ENCODE measurements at places on chromosomes 2 and 18.

DNA sequence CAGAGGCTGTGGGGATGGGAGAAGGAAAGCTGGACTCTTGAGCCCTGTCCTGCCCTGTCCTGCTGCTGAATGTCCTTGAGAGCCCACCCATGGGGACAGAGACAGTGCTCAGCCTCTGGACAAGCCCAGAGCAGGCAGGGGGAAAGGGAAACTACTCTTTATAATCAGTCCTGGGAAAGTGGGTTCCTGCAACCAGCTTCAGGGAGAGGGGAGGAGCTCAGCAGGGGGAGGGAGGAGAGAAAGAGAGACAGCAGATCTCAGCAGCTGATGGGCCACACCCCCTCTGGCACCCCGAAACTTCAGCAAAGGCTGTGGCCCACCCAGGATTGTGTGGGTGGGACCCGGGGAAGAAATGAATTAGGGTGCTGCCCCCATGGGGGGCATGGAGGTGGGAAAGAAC lies 11.6 kb downstream of the ECEL1 start:
- no peak for DNase-seq

DNA sequence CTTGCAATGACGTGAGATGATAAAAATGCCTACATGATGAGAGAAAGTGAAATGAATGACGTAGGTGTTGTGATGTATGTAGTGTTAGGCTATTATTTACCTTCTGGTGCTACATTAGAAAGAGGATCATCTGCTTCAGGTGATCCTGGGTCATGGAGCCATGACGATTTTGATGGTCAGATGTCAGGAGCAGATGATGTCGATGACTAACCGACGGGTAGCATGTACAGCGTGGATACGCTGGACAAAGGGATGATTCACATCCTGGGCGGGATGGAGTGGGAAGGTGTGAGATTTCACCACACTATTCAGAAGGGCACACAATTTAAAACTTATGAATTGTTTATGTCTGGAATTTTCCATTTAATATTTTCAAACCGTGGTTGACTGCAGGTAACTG lies 43.5 kb upstream of the ACVR1C start:
- DNase-seq = no peak

GRCh38 chr2:26168785-26169184 lies 4.1 kb upstream of the GAREM2 start:
- no peak for DNase-seq

DNA sequence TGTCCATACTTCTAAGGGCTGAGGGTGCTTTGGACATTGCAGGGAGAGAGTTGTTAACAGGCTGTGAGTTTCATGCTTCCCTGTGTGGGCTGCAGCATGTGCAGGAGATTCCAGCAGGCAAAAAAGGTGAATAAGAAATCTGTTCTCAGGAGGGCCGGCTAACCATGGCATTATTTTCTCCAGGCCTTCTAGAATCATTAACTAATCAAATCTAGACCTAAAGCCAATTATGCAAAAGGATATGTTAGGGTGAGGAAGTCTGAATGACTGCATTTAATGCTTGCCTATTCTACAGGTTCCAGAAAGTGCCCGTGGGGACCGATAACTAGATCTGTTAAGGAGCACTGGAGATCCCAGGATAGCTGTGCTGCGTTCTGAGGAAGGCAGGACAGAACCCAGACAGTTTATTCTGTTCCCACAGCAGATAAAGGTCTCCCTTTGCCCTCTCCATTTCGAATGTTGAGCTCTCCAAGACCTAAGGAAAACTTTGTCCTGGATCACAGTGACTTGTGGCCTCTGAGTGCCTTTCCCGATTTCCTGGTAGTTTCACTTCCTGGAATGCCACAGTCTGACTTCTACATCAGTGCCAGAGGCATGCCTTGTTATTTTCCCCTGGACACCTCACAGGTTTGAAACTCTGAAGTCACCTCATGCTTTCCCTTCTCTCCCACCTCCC lies 50.0 kb upstream of the ZFP36L2 start:
- DNase-seq = no peak

DNA sequence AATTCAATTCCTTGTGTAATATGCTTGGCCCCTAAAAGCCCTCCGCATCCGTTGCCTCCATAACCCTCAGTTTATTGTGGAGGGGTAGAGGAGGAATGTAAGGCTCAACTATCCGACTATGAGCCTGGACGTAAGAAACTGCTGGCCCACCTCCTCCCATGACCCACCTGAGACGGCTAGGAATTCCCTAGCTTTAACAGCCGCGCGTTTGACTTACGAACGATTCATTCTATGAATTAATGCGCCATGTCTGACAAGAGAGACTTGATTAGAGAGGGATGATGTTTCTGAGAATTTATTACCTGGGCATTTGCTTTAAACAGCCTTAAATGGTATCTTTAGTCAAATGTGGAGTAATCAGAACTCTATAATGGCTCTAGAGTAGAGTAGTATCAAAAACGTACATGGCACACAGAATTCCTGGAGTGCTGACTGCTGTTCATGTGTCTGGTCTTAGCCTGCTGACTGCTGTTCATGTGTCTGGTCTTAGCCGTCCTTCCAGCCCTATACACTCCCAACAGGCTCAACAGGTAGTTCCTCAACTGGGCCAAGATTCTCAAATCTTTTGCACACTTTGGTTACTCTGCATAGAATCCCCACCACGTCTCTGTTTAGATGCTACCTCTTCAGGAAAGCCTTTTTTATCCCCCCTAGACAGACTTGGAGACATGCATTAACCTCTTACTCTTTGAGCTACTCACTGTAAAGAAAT lies 899 bp upstream of the GFPT1 start:
- no peak for DNase-seq

GRCh38 chr2:217420854-217421253 lies 561.0 kb upstream of the TNP1 start:
- DNase-seq = no peak

DNA sequence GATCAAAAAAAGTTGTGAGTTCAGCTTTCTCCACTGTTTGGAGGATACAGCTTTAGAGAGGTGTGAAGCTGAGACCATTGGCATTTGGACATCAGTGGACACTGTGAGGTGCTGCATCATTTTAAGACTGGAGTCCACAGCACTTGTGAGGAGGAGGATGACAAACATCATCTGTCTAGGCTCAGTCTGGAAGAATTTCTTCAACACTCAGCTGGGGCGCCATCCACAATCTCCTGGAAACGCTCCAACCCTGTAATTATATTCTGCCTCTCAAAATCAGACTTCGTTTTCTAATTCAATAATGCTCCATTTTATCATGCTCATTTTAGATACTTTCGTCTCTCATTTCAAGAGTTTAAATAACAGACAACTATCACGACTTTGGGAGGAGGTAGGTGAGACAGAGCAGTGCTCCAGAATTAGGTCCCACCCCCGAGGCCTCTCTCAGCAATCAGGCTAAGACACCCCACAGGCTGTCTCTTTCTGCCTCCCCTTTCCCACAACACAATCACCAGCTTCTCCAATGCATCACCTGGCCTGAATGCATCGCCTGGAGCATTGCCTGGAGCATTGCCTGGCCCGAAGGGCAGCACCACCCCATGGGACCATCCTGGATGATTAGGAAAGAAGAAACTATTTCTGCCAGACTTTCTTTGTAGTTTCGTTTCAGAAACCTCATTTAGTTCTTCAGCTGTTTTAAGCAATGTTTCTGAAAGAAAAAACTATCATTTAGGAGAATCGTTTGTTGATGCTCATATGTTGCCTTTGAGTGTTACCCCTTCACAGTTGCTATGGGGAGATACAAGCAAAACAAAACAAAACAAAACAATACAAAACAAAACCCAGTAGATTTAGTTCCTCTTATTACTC lies 37.0 kb upstream of the DPP10 start:
- DNase-seq = no peak

DNA sequence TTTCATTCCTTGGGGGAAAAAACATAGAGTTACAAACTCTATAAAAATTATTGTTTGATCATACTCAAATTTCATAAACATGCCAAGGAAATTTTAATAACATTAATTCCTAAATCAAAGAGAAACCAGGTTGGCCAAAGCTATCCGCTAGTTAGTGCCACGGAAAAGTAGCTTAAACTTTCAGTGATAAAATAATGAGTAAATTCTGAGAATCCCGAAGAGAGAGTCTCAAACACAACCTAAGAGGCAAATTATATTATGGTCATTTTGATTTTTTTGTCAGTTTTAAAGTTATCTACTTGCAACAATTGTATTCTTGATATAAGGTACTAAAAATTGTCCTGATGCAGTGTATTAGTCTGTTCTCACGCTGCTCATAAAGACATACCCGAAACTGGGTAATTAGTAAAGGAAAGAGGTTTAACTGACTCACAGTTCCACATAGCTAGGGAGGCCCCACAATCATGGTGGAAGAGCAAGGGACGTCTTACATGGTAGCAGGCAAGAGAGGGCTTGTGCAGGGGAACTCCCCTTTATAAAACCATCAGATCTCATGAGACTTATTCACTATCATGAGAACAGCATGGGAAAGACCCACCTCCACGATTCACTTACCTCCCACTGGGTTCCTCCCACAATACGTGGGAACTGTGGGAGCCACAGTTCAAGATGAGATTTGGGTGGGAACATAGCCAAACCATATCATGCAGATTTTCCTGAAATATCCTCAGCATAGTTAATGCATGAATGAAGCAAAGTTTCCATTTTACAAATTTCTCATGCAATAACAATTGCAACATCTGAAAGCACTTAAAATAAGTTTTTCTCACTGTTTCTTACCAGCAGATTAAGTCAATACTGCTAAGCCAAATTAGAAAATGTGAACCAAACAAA lies 205.9 kb upstream of the STK17B start:
- no peak for DNase-seq

GRCh38 chr2:168524005-168524404 lies 67.9 kb downstream of the CERS6 start:
- DNase-seq = no peak

- DNase-seq = no peak
Observed at GRCh38 chr2:221422516-221423209, 149.4 kb downstream of the EPHA4 start.

GRCh38 chr18:7255054-7255453 lies 24.2 kb downstream of the LRRC30 start:
- DNase-seq = no peak

DNA sequence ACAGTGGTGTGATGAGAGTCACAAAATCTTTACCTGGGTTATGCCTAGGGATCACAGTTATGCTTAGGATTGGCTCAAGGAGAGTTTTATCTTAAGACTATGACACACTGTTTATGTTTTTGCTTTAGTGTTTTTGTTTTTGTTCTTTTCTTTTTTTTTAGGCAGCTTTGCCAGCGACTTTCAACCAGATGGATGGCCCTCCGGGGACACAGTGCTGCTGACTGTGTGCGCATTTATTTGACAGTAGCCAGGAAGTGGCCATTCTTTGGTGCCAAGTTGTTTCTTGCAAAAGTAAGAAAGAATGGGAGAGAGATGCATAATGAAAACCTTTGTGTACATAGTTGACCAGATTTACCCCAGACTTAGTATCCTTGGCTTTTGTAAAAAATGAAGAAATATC lies 15.1 kb upstream of the DYNC2LI1 start:
- no peak for DNase-seq

GRCh38 chr2:98015671-98016070 lies 19.9 kb upstream of the TMEM131 start:
- DNase-seq = no peak

DNA sequence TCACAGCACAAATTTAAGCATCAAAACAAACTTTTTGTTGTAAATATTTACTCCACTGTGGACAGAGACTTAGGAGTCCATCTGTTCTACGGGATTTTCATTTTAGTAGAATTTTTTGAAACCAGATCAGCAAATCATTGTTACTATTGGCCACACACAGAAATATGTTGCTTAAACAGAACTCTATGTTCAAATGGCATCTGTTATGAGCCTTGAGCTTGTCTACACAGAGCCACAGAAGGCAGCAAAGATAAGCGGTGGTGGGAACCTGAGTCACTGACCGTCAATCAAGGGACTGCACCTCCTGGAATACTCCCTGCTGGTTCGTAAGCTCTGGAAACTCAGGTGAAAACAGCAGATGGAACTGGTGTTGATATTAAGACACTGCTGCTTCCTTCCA lies 156.8 kb downstream of the TMEM200C start:
- no peak for DNase-seq

GRCh38 chr18:48284743-48285142 lies 124.4 kb downstream of the ZBTB7C start:
- DNase-seq = no peak

GRCh38 chr2:8996006-8996405 lies 7.5 kb downstream of the MBOAT2 start:
- DNase-seq = no peak

- DNase-seq = no peak
Observed at GRCh38 chr2:70995426-70995729, 705 bp upstream of the TEX261 start.

DNA sequence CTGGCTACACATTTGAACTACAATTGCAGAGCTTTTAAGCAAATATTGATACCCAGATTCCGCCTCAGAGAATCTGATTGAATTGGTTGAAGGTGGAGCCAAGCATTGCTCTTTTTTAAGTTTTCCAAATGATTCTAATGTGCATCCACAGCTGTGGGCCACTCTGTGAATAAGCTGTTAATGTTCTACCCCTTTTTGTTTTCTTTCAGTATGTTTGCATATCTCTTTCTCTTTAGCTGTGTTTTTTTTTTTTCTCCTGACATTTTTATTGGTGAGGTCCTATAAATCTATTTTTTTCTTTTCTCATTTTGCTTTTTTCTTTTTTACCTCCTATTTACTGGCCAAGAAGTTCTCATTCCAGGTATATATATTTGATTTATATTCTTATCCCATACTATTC lies 6.5 kb downstream of the SCN3A start:
- no peak for DNase-seq

DNA sequence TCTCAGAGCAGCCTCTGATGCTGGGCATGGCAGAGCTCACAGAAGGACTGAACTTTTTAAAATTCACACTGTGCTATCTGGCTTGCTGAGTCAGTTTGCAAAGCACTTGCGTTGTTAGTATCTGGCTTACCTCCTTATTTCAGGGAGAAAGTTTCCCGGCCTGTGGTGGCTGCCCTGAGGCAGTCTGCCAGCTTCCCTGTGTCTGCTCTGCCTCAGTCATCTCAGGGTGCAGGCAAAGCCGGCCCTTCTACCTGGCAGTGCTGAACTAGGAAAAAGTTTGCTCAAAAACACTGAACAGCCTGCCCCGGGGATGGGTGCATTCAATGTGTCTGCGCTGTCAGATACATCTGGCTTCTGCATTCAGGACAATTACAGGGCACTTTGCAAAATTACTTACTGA lies 90.2 kb upstream of the UXS1 start:
- no peak for DNase-seq

GRCh38 chr2:232903989-232904388 lies 33.9 kb downstream of the SNORC start:
- no peak for DNase-seq

DNA sequence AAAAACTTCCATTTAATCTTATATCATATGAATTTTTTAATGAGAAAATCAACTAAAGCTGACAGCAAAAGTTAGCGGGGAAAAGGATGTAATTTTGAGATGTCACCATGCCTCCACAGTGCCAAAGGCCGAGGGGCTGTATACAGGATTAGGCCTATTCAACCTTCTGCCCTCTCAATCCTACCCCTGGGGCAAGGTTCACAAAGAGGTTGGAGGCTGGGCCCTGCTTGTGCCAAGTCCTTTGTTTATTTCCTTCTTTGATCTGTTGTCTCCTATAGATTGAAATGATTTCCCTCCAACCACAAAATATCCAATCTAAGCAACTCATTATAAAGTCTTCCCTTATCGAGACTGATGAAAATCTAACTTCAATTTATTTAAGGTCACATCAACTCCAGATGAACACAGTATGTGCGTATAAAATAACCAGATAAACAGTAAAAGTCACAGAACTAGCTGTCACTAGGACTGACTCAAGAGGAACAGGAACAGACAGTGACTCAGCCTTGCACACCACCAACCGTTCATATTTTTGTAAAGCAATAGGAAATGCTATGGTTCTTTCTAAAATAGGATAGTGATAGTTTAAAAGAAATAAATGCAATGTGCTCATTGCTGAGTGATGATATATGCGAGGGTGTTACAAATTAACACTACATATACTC lies 95.8 kb downstream of the SLC25A12 start:
- no peak for DNase-seq
